AG09309 (cell line): ENCODE measurements at places on chromosomes 5 and 9.
A peak's percentile ranks its signal among the peaks of the same experiment; 100 is the strongest.

GRCh38 chr5:154300207-154300883 lies 109.8 kb downstream of the GALNT10 start:
- no peak for DNase-seq

DNA sequence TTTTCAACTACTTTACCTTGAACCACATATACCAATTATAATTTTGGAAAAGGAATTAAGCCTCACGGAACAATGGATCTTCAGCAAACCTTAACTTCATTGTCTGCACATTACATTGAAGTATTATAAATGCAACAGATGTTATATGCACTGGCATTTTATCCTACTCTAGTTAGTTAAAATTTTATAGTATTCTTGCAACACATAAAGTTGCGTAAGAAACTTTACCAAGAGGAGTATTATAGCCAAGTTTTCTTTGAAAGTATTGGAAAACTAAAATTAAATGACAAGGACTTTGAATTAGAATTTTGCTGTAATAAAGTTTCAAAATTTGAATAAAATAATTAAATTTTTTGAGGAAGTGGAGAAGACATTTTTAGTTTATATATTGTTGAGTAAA lies 63.4 kb upstream of the SREK1 start:
- DNase-seq: no peak

GRCh38 chr5:142175461-142176142 lies 67.0 kb downstream of the NDFIP1 start:
- DNase-seq: no peak

DNA sequence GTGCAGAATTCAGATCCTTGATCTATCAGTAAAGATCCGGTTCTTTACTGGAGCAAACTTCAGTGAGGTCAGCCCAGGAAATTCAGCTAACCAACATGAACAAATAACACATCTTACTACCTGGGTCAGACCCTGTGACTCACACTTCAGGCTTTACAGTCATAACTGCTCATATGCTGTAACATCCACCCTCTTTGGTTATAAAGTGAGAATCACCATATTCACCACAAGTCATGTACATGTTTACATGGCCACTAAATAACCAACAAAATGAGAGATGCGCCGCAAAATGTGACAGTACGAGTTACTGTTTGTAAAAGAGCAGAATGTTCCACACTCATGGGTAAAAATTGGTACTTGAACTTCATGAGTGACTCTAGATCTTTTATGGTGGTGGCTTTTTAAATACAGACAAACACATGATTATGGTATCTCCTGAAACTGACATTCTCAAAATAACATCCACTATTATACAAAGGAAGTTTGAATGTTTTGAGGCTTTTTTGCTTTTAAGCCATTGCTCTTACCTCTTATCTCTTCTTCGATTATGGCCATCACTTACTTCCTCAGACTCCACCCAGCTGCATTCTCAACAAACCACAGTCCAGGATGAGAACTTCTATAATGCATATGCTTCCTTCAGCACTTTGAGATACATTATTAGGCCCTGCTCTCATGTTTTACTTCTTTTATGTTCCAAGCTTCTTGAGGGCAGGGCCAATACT lies 516.6 kb downstream of the RAB3C start:
- peak; percentile 46 for DNase-seq

DNA sequence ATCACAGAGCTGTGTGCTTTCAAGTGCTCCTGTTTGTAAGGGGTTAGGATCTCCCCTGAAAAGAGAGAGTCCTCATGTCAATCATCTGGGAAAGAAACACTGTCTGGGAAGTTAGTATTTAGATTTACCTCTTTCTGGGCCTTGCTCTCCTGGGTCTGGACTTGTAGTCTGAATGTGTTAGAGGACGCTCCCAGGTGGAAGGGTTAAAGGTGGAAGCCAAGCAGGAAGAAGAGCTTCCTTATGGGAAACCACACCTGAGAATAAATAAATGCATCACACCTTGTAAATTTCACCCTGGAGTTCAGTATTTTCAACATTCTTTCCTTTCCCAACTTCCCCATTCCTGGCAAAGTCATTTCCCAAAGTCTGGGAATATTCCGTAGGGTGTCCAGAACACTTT lies 1.3 kb downstream of the PLGRKT start:
- DNase-seq: no peak

DNA sequence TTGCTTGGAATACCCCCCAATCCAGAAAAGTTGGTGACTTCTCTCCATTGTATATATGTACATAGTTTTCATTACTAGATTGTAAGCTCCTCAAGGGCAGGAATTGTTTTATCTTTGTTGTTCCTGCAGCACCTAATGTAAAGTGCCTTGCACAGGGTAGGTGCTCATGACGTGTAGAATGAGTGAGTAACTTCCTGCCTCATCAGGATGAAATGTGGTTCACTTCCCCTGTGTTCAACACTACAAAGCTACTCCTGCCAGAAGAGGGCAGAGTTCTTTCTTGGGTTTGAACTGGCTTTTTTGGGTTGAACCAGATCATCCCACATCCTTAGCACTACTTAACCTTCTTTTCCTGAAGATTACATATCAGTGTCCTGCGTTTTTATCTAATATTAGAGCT lies 23.9 kb downstream of the GTF3C4 start:
- DNase-seq: no peak

DNA sequence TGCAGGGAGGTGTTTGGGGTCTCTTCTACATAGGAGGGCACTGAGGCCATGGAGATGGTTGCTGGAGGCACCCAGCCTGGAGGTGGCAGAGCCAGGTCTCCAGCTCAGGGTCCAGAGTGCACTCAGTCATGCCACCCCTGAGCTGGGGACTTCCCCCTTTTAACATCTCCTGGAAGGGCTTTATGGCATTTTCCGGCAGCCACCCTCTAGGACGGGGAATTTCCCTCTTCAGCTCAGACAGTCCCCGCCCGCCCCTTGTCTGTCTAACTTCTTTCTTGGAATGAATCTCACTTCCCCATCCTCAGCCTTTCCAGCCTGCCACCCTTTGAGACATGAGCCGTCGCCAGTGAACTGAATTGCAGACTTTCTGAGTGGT lies 49.9 kb downstream of the COL15A1 start:
- no peak for DNase-seq

DNA sequence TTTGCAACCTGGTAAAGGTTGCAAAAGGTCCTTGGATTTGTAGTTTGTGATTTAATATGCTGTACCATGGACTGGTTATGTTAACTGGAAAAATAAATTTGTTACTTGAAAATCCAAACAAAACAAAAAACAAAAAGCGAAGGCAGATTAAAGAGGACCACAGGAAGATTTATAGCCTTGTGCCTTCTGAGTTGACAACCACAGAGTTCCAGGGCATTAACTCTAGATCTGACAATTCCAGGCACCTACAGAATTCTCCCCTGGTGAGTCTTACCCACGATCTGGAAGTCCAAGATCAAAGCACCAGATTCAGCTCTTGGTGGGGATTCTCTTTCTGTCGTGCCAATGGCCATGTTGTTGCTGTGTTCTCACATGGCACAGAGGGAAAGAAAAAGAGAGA lies 107.9 kb upstream of the SELENOP start:
- no peak for DNase-seq

- DNase-seq: no peak
Observed at GRCh38 chr9:120158221-120158620, 421.7 kb downstream of the CDK5RAP2 start.

- DNase-seq: no peak
Observed at GRCh38 chr5:426392-426976, 16.5 kb upstream of the EXOC3 start.
